ENCODE measurements at places on chromosomes 1 and 21.

DNA sequence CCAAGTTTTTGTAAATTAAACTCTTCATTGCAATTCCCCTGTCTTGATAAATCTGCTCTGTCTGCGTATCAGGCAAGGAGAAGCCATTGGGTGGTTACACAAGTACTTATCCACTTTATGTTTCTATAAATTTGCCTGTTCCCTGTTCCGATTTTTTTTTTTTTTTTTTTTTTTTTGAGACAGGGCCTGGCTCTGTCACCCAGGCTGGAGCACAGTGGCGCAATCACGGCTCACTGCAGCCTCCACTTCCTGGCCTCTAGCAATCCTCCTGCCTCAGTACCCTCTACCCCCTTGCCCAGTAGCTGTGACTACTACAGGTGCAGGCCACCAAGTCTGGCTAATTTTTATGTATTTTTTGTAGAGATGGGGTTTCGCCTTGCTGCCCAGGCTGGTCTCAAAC is 11.1 kb upstream of the CSRP1 start:
- DNase-seq, result no peak

GRCh38 chr1:831522-831921 is 92.2 kb upstream of the SAMD11 start:
- no peak for DNase-seq

GRCh38 chr1:119375366-119375765 is 6.8 kb downstream of the HAO2 start:
- DNase-seq, result no peak

- no peak for DNase-seq
Measured at GRCh38 chr1:162632217-162632666, at the start of gene DDR2. Gene DDR2, plus strand, starts transcription at chr1:162632464. Its CDS starts 86,600 bp downstream, at chr1:162719064.
